ENCODE measurements at places on chromosomes 11 and 22.
A peak's percentile ranks its signal among the peaks of the same experiment; 100 is the strongest.

DNA sequence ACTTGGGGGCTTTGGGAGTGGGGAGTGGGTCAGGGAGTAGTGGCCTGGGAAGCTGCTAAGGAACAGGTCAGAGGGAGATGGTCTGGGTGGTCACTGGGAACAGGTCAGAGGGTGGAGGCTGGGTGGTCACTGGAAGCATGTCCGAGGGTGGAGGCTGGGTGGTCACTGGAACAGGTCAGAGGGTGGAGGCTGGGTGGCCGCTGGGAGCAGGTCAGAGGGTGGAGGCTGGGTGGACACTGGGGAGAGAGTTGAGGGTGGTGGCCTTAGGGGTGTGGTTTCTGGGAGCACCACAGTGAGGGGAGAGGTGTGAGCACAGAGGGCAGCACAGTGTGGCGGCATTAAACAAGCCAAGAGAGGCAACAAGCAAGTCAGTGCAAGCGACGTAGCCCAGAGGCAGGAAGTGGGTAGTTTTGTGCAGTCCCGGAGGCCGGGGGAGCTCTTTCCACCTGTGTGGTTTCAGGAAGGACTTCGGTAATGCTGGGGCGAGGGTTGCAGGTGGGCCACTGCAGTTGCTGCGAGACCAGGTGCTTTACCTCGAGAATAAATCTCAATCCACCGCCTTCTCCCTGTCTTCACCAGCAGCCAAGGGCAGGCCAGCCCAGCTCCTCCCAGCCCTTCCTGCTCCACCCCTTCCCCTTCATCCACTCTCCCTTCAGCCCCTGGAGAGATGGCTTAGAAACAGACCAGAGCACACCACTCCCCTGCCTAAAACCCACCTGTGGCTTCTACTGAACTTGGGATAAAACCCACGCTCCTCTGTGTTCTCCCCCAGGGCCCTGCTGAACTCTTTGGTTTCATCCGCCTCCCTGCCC is 3.2 kb upstream of the CACNA1I start:
- DNase-seq = no peak

- DNase-seq = no peak
These were observed 215.7 kb downstream of the CSNK2A3 start for GRCh38 chr11:11137339-11137738.

DNA sequence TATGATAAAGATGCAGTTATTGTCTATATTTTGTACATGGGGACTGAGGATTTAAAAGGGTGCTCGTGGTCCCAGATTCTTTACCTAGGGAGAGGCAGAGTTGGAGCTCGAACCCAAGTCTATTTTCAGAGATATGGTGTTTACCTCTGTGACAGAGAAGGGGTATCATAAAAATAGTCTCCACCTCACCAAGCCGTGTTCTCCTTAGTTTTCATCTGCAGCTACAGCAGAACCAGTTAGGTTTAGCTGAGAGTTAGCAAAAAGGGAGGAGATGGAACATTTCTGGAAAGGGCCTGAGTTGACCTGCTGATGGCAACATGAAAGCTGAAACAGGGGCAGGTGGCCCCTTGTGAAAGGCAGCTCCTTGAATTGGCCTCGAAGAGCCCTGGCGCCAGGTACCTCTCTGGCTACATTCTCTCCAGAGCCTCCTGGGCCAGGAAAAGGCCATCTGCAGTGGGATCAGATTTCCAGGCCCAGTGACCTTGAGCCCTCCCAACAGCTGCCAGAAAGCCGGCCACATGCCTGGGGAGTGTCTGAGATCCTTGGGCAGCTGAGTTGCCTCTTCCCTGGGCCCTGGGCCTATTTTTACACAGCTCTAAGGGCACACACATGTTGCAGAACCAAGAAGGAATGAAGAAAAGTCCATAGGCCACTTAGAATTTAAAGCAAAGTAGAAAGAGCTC is 136.6 kb downstream of the NAV2 start:
- DNase-seq = peak; percentile 44

- no peak for DNase-seq
These were observed 6.2 kb downstream of the CEP57 start for GRCh38 chr11:95796501-95796900.

All from Right ventricle myocardium superior (tissue), 1 donor.